ENCODE measurements at places on chromosomes 3 and 15. TPM values are rescaled to one million over a fixed set of nuclear protein-coding genes. Genes with fewer than 3 reads are reported as not detected.

- no peak for DNase-seq
- H3K36me3 ChIP-seq, result no peaks in the 10 kb centered on the region
- no peaks in the 10 kb centered on the region for H3K4me1 ChIP-seq
- H3K4me3 ChIP-seq, result no peak overlapping the region
Measured at GRCh38 chr15:36994790-36995189, 105.6 kb downstream of the MEIS2 start.

DNA sequence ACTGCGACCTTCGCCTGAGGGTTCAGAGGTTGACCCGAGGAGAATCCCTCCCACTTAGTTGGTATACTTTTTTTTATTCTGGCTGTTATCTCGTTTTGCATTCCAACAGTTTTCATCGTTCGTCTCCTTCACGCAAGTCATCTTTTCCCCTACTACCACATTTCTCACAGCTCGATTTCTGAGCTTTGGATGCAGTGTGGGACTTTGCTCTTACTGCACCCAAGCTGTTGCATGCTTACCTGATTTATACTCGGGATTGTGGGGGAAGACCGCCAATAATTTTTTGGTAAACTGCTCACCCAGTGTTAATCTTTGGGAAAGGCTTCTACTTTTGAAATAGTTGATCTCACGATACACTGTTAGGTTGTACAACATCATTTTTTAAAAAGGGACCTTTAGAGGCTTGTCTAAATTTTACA is 702 bp downstream of the TBC1D23 start:
- H3K27me3 ChIP-seq, result no peaks in the 10 kb centered on the region
- H3K4me1 ChIP-seq, result peaks cover 58% of the 10 kb centered on the region
- DNase-seq, result no peak
- peak overlapping the region; percentile 96 for H3K27ac ChIP-seq
- peak overlapping the region; percentile 91 for H3K4me3 ChIP-seq

DNA sequence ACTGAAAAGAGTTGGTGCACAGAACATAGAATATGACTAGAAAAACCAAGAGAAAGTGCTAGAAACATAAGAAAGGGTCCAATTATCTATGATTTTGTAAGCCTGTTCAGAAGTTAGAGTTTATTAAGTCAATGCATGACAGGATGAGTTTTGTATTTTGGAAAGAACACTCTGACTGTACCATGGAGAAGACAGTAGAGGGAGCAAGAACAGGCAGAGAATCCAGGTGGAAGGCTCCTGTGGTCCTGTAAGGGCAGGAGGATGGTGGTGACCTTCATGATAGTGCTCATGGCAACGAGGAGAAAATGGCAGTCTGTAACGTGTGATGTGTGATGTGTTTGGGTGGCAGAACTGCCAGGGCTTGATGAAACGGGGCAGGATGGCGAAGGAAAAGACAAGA is 249.1 kb downstream of the CTNNB1 start:
- DNase-seq, result no peak
- no peak overlapping the region for H3K27ac ChIP-seq
- H3K4me3 ChIP-seq, result no peak overlapping the region
- no peaks in the 10 kb centered on the region for H3K4me1 ChIP-seq
- peaks cover 7% of the 10 kb centered on the region for H3K36me3 ChIP-seq

DNA sequence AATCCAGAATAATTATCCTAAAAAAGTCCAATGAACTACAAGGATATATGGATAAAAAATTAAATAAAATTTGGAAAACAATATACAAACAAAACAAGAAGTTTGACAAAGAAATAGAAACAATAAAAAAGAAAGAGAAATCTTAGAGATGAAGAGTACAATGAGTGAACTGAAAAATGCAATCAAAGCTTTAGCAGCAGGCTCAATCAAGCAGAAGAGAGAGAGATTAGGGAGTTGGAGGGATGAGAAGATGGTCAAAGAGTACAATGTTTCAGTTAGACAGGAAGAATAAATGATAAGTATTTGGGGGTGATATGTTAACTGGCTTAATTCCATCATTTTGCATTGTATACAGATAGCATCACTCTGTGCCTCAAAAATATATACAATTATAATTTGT is 29.9 kb downstream of the POLQ start:
- H3K4me3 ChIP-seq, result no peak overlapping the region
- H3K27ac ChIP-seq, result no peak overlapping the region
- no peaks in the 10 kb centered on the region for H3K27me3 ChIP-seq
- H3K4me1 ChIP-seq, result no peaks in the 10 kb centered on the region
- peaks cover 55% of the 10 kb centered on the region for H3K36me3 ChIP-seq
- DNase-seq, result no peak

GRCh38 chr15:54033869-54034458 is 55.7 kb downstream of the UNC13C start:
- H3K36me3 ChIP-seq, result no peaks in the 10 kb centered on the region
- H3K4me3 ChIP-seq, result no peak overlapping the region
- H3K4me1 ChIP-seq, result no peaks in the 10 kb centered on the region
- no peak overlapping the region for H3K27ac ChIP-seq
- no peaks in the 10 kb centered on the region for H3K27me3 ChIP-seq

- H3K27ac ChIP-seq, result no peak overlapping the region
- H3K27me3 ChIP-seq, result peaks cover 13% of the 10 kb centered on the region
- H3K4me3 ChIP-seq, result no peak overlapping the region
Measured at GRCh38 chr15:101470548-101471239, 18.8 kb downstream of the PCSK6 start.

GRCh38 chr3:11705049-11705448 is 61.3 kb upstream of the VGLL4 start:
- H3K27me3 ChIP-seq, result no peaks in the 10 kb centered on the region
- peaks cover 4% of the 10 kb centered on the region for H3K4me1 ChIP-seq
- peak overlapping the region; percentile 18 for H3K4me3 ChIP-seq
- no peak overlapping the region for H3K27ac ChIP-seq
- no peak for DNase-seq

DNA sequence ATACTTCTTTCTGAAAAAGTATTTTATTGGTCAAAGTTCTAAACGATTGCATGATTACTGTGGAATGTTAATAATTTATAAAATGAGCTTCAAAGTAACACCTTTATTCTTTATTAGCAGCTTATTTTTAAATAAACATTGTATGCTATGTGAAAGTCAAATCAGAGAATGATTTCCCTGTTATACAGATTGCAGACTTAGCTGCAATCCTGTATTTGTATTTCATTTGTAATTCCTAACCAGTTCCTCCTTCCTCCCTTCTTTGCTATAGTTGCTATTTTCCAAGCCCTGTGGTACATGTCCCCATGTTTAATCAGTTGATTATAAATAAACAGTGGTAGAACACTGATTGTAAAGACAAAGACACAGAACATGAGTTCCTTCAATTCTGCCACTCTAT is 42.4 kb upstream of the C15orf39 start:
- H3K4me1 ChIP-seq, result no peaks in the 10 kb centered on the region
- no peak overlapping the region for H3K4me3 ChIP-seq
- no peak overlapping the region for H3K27ac ChIP-seq
- peaks cover 2% of the 10 kb centered on the region for H3K27me3 ChIP-seq
- no peak for DNase-seq

DNA sequence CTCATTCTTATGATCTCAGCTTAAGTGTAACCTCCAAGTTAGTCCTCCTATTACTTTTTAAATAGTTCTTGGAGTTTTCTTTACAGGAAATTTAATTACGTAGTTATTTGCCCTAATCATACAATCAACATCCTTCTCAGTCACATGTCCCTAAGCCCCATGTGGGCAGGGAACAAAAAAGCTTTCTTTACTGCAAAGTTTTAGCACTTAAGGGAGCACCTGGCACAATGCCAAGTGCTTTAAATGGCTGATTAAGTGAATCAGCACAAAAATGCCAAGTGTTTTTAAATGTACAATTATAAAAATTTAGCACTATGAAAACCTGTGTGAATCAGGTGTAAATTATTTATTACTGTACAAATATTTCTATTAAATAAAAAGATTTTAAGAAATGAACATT is 445.3 kb downstream of the C3orf38 start:
- no peak for DNase-seq
- H3K27me3 ChIP-seq, result no peaks in the 10 kb centered on the region
- no peaks in the 10 kb centered on the region for H3K36me3 ChIP-seq
- H3K4me1 ChIP-seq, result no peaks in the 10 kb centered on the region

GRCh38 chr15:39582286-39582976 is 1.6 kb downstream of the THBS1 start:
- no peak overlapping the region for H3K27ac ChIP-seq
- H3K4me1 ChIP-seq, result peaks cover 13% of the 10 kb centered on the region
- peaks cover 49% of the 10 kb centered on the region for H3K27me3 ChIP-seq
- no peak for DNase-seq
- H3K4me3 ChIP-seq, result no peak overlapping the region

GRCh38 chr15:63870487-63871209 is 36.9 kb upstream of the HERC1 start:
- no peaks in the 10 kb centered on the region for H3K27me3 ChIP-seq
- H3K4me3 ChIP-seq, result no peak overlapping the region
- no peak for DNase-seq

GRCh38 chr3:151383111-151383510 is 1.4 kb downstream of the P2RY12 start:
- H3K27ac ChIP-seq, result no peak overlapping the region
- no peaks in the 10 kb centered on the region for H3K27me3 ChIP-seq
- H3K4me3 ChIP-seq, result no peak overlapping the region
- DNase-seq, result no peak
- no peaks in the 10 kb centered on the region for H3K36me3 ChIP-seq

DNA sequence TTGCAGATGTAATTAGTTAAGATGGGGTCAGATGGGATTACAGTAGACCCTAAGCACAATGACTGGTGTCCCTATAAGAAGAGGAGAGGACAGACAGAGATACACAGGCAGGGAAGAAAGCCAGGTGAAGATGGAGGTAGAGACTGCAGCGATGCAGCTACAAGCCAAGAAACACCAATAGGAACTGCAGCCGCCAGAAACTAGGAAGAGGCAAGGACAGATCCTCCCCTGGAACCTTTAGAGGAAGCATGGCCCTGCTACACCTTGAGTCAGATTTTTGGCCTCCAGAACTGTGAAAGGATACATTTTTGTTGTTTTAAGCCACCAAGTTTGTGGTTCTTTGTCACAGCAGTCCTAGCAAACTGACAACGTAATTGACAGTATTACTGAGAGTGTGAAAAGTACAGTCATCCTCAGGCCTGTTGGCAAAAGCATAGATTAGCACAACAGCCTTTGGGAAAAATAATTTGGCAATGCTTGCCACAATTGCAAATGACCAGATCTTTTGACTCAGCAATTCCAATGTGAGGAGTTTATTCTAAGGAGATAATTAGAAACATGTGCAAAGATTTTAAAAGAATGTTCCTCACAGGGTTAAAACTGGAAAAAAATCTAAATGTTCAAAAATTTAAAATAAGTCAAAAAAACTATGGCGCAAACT is 82.6 kb upstream of the TJP1 start:
- no peak overlapping the region for H3K4me3 ChIP-seq
- H3K27ac ChIP-seq, result no peak overlapping the region
- H3K36me3 ChIP-seq, result no peaks in the 10 kb centered on the region
- H3K4me1 ChIP-seq, result no peaks in the 10 kb centered on the region

DNA sequence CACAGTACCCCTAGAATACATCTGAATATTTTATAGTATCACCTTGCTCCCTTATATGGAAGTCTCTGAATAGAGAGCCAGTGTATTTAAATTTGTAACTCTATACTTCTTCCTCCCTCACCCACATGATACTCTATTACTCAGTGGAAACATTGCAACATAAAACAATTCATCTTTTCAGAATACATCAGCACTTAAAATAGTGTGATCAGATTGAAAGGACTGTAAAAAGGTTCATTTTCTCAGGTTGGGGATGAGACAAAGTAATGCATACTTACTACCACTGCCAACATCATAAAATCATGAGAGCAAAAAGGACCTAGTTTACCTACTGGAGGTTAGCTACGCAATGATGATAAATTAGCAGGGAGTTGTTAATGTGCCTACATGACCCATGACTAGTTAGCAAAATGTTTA is 13.8 kb upstream of the THRB start:
- no peak for DNase-seq
- no peak overlapping the region for H3K27ac ChIP-seq
- H3K4me1 ChIP-seq, result peaks cover 3% of the 10 kb centered on the region
- peaks cover 13% of the 10 kb centered on the region for H3K27me3 ChIP-seq
- H3K36me3 ChIP-seq, result no peaks in the 10 kb centered on the region

- no peak overlapping the region for H3K4me3 ChIP-seq
- H3K27me3 ChIP-seq, result peaks cover 6% of the 10 kb centered on the region
- DNase-seq, result no peak
Measured at GRCh38 chr15:59171067-59171397, 35.6 kb upstream of the LDHAL6B start.

GRCh38 chr3:192299921-192300320 is 427.4 kb downstream of the FGF12 start:
- DNase-seq, result no peak
- H3K27ac ChIP-seq, result no peak overlapping the region
- no peak overlapping the region for H3K4me3 ChIP-seq
- no peaks in the 10 kb centered on the region for H3K36me3 ChIP-seq

DNA sequence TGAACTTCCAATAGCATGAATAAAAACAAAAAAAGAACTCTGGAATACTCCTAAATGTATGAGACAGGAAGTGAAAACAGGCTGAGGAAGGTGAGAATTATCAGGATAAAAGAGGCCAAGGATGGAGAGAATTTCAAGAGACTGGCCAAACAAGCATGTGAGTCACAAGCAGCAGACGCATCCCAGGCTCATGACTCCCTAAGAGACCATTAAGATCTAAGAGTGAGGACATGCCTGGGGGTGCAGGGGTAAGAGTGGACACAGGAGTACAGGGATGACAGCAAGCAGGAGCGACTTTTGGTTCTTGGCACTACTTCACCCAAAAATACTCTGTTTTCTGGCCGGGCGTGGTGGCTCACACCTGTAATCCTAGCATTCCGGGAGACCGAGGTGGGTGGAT is 7.1 kb downstream of the SCAMP2 start:
- no peak overlapping the region for H3K4me3 ChIP-seq
- H3K36me3 ChIP-seq, result peaks cover 29% of the 10 kb centered on the region
- DNase-seq, result no peak

GRCh38 chr3:53817809-53818208 is 28.4 kb downstream of the CHDH start:
- no peaks in the 10 kb centered on the region for H3K27me3 ChIP-seq
- no peak overlapping the region for H3K27ac ChIP-seq
- H3K36me3 ChIP-seq, result no peaks in the 10 kb centered on the region
- H3K4me3 ChIP-seq, result no peak overlapping the region

DPPA4 gene
- total RNA-seq, result 1.5 TPM

BCL2A1 gene
- 82.2 TPM for total RNA-seq

LRTM1 gene
- total RNA-seq, result not detected

EEFSEC gene
- total RNA-seq, result 20.7 TPM

IL12A gene
- total RNA-seq, result not detected

ACKR2 gene
- total RNA-seq, result 0.65 TPM

LACTB gene
- total RNA-seq, result 14.9 TPM

BNIP2 gene
- total RNA-seq, result 61.5 TPM

RHCG gene
- total RNA-seq, result not detected

SLC41A3 gene
- 23.1 TPM for total RNA-seq

BUB1B gene
- 95.3 TPM for total RNA-seq

CYP1A2 gene
- total RNA-seq, result not detected
